ENCODE measurements at places on chromosomes 11 and 22. TPM values are rescaled to one million over a fixed set of nuclear protein-coding genes. Genes with fewer than 3 reads are reported as not detected.

The BTBD18 gene
- not detected for total RNA-seq

DNA sequence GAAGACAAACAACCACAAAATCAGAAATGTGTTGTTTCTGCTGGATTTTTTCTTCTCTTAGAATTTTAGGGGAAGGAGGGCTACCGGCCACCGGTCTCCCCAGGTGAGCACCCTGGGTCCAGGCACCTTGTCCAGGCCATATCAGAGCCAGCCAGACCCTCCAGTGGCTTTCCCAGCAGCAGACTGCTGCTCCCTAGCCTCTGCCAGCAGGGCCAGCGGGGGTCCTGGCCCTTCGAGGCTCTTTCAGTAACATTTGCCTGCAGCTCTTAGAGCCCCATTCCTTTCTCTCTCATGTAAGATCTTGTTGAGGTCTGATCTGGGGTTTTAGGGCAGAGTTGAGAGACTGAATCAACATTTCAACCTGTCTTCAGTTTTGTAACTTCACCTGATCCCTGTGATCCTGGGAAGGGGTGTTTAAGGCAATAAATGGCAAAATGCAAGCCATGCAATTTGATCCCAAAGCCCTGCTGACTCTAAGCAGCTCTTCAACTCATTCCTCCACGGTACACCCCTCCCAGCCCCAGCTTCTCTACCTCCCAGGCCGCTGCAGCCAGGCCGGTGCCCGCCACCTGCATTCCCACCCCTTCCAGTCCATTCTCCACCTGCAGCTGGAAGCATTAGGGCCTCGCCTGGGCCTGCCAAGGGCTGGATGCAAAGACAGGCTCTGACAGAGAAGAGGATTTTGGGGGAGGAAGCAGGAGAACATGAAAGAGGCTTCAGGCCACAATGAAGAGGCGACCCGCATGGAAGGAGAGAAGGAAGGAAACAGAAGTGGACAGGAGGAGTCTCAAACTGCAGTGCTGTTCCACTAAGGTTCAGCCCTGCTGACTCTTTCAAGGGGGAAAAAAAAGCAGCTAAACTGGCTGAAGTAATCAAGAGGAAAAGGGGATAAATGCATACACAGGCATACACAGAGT lies 113.0 kb upstream of the FGF3 start:
- H3K27ac ChIP-seq: no peak overlapping the region
- no peaks in the 10 kb centered on the region for H3K4me1 ChIP-seq
- DNase-seq: peak; percentile 19
- H3K27me3 ChIP-seq: peaks cover 10% of the 10 kb centered on the region
- H3K4me3 ChIP-seq: no peak overlapping the region

GRCh38 chr11:61028135-61028729 lies 56.8 kb downstream of the CD6 start:
- no peak for DNase-seq
- H3K27me3 ChIP-seq: peaks cover 5% of the 10 kb centered on the region
- H3K27ac ChIP-seq: no peak overlapping the region
- H3K36me3 ChIP-seq: no peaks in the 10 kb centered on the region

The FOLH1 gene
- 2.4 TPM for total RNA-seq

The KCNQ1OT1 gene
- total RNA-seq: 1.6 TPM

The TPH1 gene
- 0.18 TPM for total RNA-seq

The KLHDC7B gene
- 0.77 TPM for total RNA-seq

DNA sequence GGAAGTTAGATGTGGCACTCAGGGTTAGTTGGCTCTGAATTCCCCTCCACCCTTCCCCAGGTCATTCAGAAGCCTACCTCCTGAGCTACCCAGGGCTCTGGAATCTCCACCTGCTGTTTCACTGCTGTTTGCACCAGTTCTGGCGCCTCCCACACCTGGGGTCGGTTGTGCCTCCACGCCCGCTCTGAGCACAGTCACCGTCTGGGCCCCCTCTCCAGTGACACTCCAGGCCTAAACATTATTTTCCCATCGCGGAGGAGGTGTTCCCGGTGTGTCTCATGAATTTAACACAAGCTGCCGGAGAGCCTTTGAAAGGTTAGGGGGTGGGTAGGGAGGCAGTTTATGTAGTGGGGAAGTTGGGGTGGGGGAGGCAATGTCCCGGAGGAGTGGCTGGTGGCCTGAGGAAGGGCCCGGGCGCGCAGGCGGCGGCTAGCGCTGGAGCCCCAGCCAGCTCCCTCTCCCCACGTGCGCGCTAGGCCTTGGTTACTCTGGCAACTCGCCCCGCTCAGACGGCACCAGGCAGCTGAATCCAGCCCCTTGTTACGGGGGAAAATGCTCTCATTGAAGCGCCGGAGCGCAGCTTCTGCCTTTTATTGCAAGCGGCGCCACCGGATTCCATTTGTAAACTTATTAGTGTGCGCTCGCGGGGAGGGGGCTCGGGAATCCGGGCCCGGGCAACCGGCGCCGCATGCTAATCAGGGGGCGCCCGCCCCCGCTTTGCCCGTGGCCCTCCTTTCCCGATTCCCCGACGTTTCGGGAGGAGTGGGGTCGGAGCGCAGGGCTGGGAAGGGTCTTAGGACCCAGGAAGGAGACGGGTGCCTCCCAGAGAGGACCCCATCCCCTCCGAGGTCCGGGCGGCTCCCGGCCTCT lies 52.4 kb downstream of the GRIK4 start:
- no peak for DNase-seq
- H3K4me3 ChIP-seq: peak overlapping the region; percentile 47
- peaks cover 43% of the 10 kb centered on the region for H3K27me3 ChIP-seq
- H3K4me1 ChIP-seq: peaks cover 17% of the 10 kb centered on the region
- no peaks in the 10 kb centered on the region for H3K36me3 ChIP-seq

DNA sequence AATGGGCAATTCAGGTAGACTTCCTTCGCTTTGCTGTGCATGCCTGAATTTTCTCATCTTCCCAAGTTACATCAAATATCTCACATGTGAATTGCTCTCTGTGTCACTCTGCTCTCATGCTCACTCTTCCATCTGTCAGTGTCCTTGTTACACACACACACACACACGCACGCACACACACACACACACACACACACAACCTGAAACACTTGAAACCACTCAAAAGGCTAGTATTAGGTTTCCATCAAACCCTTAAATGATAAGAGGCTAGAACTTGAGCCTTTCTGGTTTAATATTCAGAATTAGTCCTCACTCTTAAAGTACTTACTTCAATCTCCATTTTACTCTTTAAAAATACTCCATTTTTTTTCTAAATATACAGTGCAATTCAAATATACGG lies 282.4 kb downstream of the C11orf87 start:
- H3K4me3 ChIP-seq: no peak overlapping the region
- no peak overlapping the region for H3K27ac ChIP-seq
- H3K27me3 ChIP-seq: no peaks in the 10 kb centered on the region
- H3K36me3 ChIP-seq: no peaks in the 10 kb centered on the region
- DNase-seq: no peak
- H3K4me1 ChIP-seq: no peaks in the 10 kb centered on the region

The OR8A1 gene
- not detected for total RNA-seq

GRCh38 chr11:77084581-77085191 lies 17.9 kb downstream of the CAPN5 start:
- peaks cover 16% of the 10 kb centered on the region for H3K4me1 ChIP-seq
- no peaks in the 10 kb centered on the region for H3K36me3 ChIP-seq
- peak; percentile 36 for DNase-seq
- no peaks in the 10 kb centered on the region for H3K27me3 ChIP-seq
- no peak overlapping the region for H3K4me3 ChIP-seq

DNA sequence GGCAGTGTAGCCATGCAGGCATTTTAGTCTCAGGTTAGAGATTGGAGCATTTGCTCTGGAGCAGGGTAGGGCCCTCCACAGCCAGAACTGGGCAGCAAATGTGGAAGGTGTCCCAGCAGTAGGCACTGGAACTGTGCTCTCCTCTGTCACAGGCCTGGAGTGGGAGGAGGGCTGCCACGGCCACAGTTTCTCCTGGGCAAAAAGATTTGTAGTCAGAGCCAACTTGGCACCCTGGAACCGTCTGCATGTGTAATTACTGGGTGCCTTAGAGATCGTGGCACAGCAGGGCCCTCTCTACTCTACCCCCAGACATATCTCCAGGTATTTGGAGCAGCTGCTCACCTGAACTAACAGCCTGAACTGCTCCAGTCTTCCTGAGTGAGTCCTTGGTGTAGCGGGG lies 93.7 kb downstream of the ZC3H12C start:
- no peak overlapping the region for H3K4me3 ChIP-seq
- H3K36me3 ChIP-seq: no peaks in the 10 kb centered on the region
- no peak overlapping the region for H3K27ac ChIP-seq
- no peaks in the 10 kb centered on the region for H3K4me1 ChIP-seq
- no peak for DNase-seq

The SLC17A6 gene
- not detected for total RNA-seq

GRCh38 chr11:19099093-19099492 lies 17.9 kb upstream of the ZDHHC13 start:
- no peak overlapping the region for H3K27ac ChIP-seq
- no peaks in the 10 kb centered on the region for H3K27me3 ChIP-seq
- H3K36me3 ChIP-seq: no peaks in the 10 kb centered on the region
- no peaks in the 10 kb centered on the region for H3K4me1 ChIP-seq
- no peak overlapping the region for H3K4me3 ChIP-seq

The FLRT1 gene
- not detected for total RNA-seq

The DKK3 gene
- total RNA-seq: 111 TPM

The SLC25A45 gene
- total RNA-seq: 13.0 TPM

The VPREB1 gene
- total RNA-seq: not detected

The OR6M1 gene
- not detected for total RNA-seq

The MMP7 gene
- 7.1 TPM for total RNA-seq

The DDI1 gene
- not detected for total RNA-seq

The FAM180B gene
- total RNA-seq: 0.53 TPM

DNA sequence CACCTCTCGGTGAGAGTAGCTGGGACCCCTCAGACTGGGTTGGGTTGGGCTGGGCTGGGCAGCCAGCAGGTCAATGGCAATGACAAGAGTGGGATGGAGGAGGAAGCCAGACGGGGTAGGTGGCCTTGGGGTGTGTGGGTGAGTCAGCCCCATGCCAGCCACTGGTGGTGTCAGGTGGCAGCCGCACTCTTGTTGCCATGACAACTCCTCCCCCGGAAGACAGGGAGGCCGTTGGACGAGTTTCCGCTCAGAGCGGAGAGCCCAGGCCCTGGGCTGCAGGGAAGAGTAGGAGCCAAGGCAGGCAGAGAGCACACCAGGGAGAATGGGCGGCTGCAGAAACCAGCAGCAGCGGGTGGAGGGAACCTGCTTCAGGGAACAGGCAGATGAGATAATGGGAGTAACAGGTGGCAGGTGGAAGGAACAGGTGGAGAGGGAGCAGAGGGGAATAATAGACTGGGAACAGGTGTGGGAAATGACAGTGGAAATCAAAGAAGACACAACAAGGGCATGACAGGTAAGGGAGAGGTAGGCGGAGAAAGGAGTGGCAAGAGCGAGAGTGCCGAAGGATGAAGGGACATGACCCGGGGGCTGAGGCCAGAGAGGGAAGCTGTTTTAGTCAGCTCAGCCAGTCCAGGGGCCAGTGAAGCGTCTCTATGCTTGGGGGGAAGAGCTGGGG lies 8.7 kb downstream of the SPTBN2 start:
- H3K4me3 ChIP-seq: no peak overlapping the region
- peak; percentile 67 for DNase-seq
- H3K27ac ChIP-seq: no peak overlapping the region
- H3K4me1 ChIP-seq: peaks cover 6% of the 10 kb centered on the region
- H3K36me3 ChIP-seq: no peaks in the 10 kb centered on the region
- peaks cover 9% of the 10 kb centered on the region for H3K27me3 ChIP-seq

DNA sequence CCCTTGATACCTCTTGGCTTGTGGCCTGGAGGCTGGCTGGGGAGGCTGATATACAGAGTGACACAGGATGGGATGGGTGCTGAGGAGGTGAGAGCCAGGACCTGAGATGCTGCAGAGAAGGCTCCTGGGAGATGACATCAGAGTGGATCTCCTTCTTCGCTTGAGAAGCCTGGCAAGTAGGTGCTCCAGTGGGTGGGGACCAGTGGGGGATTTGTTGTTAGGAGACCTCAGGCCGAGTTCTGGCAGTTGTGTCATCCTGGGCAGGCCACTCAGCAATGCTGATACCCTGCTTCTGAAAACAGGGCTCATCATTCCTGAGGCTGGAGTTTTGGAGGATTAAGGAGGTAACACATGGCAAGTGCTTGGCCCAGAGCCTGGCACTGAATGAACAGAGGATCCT lies 1.9 kb upstream of the NDUFV1 start:
- peaks cover 14% of the 10 kb centered on the region for H3K36me3 ChIP-seq
- peaks cover 19% of the 10 kb centered on the region for H3K4me1 ChIP-seq
- DNase-seq: no peak
- H3K27ac ChIP-seq: peak overlapping the region; percentile 91
- no peaks in the 10 kb centered on the region for H3K27me3 ChIP-seq

GRCh38 chr11:14070896-14071295 lies 108.4 kb downstream of the SPON1 start:
- DNase-seq: no peak
- H3K4me3 ChIP-seq: no peak overlapping the region
- H3K27ac ChIP-seq: no peak overlapping the region

GRCh38 chr11:117217141-117218084 lies 14.5 kb downstream of the PCSK7 start:
- H3K4me1 ChIP-seq: peaks cover 45% of the 10 kb centered on the region
- H3K4me3 ChIP-seq: no peak overlapping the region
- peak overlapping the region; percentile 55 for H3K27ac ChIP-seq

DNA sequence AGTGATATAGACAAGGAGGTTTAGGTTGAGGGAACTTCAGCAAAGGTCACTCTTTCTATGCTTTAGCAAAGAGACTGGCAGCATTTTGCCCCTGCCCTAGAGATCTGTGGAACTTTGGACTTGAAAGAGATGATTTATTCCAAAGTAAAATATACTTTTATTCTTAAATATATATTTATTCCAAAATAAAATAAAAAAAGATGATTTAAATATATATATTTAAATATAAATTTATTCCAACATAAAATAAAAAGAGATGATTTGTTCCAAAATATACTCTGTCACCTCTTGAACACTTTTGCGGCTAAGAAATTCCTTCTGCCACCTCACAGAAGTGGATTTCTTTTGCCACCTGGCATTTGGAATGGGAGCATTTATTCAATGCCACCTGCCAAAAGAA lies 521.3 kb upstream of the CHORDC1 start:
- H3K4me1 ChIP-seq: no peaks in the 10 kb centered on the region
- H3K4me3 ChIP-seq: no peak overlapping the region

DNA sequence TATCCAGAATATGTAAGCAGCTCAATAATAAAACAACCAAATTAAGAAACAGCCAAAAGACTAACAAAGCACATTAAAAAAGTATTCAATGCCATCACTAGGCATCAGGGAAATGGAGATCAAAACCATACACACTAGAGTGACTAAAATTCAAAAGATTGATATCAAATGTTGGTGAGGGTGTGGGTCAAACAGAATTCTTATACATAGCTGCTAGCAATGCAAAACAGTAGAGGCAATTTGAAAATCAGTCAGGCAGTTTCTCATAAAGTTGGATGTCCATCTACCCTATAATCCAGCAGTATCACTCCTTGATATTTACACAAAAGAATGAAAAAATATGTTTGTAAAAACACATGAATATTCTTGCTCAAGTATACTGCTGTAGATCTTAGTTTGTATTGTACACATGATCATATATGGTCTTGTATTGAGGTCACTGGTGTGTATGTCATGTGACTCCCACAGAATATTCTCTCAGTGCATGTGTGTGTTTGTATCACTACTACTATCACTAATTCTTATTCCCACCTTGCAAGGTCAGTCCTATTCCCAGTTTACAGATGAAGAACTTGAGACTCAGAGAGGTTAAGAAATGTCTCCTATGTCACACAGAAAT lies 54.9 kb downstream of the SLC5A1 start:
- H3K27ac ChIP-seq: no peak overlapping the region
- no peak for DNase-seq

The PTS gene
- 22.8 TPM for total RNA-seq

GRCh38 chr11:59053387-59053786 lies 32.7 kb upstream of the GLYATL1B start:
- peak; percentile 71 for DNase-seq
- no peak overlapping the region for H3K27ac ChIP-seq
- H3K4me3 ChIP-seq: no peak overlapping the region
- no peaks in the 10 kb centered on the region for H3K4me1 ChIP-seq

The TOLLIP gene
- total RNA-seq: 68.4 TPM
